Activated T-helper 1 cell treated with anti-CD3 and anti-CD28 coated beads, Interleukin-2, amount 50 U/mL, for 16 hours (primary cell): ENCODE measurements at places on chromosomes 2 and 18.

- no peak for DNase-seq
Measured at GRCh38 chr18:31048216-31048615, 5.7 kb upstream of the DSC3 start.

GRCh38 chr18:59512025-59512755 is 153.1 kb upstream of the LMAN1 start:
- DNase-seq, result no peak

DNA sequence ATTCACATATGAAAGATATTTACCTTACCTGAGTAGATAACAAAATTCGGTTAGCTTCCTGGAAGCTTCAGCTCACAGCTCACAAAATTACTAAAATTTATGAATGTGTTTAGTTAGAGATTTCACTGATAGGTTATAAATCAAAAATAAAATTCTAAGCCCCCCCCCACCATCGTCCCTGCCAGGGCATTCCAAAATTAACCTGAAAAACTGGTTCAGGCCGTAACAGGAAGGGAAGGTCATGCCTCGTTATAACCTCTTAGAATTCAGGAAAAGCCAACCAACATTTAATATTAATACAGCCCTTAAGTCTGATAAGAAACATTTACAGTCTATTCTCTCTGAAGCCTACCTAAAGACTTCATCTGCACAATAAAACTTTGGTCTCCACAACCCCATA is 48.9 kb downstream of the COX7A2L start:
- no peak for DNase-seq

- DNase-seq, result no peak
Measured at GRCh38 chr2:174224665-174225288, 23.6 kb downstream of the OLA1 start.

DNA sequence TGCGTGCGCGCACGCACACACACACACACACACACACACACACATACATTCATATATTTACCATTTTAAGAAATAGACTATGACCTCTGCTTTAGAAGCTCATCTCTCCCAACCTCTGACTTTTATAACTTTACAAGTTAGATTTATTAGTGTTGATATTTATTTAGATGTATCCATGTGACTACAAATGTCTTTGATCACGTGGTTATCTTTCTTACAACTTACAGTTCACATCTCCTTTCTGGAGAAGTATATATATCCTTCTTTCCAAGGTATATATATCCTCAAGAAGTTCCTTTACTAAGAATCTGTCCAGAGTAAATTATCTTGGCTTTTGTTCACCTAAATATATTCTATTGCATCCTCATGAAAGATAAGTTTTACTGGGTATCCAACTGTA is 16.3 kb upstream of the LTBP1 start:
- no peak for DNase-seq

- no peak for DNase-seq
Measured at GRCh38 chr2:111191877-111192276, 71.2 kb downstream of the BCL2L11 start.

- DNase-seq, result no peak
Measured at GRCh38 chr2:171893196-171893823, 734 bp downstream of the SLC25A12 start.

DNA sequence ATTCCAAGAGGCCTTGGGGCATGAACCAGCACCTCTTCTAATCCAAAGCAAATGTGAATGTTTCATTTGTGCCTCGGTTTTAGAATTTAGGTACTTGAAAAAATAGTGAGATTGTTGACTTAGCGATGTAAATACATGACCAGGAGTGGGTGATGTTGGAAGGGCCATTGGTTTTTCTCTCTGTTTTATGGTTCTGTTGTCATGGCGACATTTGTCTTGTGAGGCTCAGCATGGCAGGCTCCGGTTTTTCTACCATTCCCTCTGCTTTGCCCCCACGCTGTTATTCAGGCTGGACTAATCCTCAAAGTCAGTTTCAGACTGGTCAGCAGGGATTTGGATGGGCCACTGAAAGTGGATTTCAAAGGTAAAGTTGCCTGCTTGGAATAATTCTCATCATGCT is 255.4 kb downstream of the ALPK2 start:
- DNase-seq, result no peak

DNA sequence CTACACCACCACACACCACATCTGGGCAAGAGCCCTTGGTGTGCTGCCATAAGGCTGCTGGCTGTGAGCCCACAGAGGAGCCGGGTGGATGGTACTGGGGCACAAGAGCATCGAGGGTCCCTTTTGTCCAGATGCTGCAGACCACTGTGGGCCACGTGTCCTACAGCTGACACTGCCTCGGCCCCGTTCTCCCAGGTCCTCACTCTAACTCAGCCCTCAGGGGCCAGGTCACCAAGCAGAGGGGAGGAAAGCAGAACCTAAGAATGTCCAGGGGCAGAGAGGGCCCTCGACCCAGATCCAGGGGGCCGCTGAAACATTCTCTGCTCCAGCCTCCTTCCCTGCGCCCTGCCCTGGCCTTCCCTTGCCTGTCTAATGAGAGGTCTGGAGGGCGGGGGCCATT is 91.7 kb upstream of the ASB18 start:
- DNase-seq, result no peak

DNA sequence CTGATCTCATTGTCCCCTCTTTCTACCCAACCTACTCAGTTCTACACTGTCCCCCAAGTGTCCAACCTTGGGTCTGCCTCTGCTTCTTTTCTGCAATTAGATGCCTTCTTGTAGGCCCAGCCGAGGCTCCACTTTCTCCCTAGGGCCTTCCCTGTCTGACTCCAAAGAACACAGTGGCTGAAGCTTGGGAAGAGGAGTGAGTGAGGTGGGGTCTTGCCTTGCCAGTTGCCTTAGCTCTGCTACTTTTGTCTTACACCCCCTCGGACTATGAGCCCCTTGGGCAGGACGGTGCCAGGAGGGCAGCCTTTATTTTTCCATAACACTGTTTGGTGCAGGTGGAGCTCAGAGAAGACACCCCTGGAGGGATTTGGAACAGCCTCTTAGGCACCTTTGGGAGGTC is 345.1 kb downstream of the CYP26B1 start:
- no peak for DNase-seq

DNA sequence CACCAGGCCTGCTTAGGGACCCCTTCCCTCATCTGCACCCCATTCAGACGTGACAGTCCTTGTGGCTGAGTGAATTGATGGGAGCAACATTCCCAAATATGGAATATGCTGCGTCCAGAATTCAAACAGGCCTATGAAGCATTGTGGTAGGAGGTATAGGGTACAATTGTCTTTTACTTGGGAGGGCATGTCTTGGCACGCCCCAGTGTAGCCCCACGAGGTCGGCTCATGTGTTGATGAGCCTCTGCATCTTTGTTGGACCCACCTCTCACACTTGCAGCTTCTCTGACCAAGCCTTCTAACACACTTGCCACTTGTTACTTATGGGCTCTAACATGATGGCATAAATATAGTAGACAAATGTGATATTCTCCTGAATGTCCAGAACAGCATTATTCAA is 1.6 kb downstream of the TIMM21 start:
- no peak for DNase-seq

DNA sequence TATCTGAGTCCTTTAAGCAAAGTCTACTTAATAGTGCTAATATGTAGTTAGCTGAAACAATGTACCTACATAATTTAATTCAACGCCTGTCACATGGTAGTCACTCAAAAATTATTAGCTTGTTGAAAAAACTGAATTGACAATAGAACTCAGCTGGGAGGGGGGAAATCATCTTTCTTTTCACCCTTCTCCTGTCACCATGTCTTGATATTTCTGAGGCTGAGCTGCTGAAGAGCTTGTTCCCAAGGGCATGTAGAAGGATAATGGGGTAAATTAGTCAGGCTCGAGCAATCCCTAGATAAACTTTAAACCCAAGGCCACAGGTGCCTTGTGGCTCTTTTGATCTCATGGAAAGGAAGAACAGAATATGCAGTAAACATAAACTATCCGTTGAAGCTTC is 339.6 kb upstream of the LRATD1 start:
- DNase-seq, result no peak
